ENCODE measurements at places on chromosomes 7 and 10. TPM values are rescaled to one million over a fixed set of nuclear protein-coding genes. Genes with fewer than 3 reads are reported as not detected.

Gene SLC26A5
- total RNA-seq: 0.34 TPM

Gene AOAH
- total RNA-seq: 1.2 TPM

Gene SEMA3E
- total RNA-seq: 0.38 TPM

DNA sequence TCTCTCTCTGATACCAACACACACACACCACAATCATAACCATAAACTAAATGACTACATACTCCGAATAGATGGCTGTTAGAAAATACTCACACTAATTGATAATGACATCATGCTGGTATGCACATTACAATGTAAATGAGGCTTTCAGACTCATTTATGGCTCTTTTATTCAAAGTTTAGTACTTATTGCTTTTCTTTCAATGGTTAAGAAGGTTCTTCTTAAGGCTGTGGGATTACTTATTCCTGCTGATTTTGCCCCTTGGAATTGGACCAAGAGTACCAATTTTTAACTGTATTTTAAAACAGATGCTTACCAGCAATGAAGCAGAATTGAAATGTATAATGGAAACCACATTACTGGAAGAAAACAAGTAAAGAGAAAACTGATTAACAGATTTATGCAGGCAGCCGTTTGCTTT is 20.6 kb upstream of the CABCOCO1 start:
- DNase-seq: no peak

DNA sequence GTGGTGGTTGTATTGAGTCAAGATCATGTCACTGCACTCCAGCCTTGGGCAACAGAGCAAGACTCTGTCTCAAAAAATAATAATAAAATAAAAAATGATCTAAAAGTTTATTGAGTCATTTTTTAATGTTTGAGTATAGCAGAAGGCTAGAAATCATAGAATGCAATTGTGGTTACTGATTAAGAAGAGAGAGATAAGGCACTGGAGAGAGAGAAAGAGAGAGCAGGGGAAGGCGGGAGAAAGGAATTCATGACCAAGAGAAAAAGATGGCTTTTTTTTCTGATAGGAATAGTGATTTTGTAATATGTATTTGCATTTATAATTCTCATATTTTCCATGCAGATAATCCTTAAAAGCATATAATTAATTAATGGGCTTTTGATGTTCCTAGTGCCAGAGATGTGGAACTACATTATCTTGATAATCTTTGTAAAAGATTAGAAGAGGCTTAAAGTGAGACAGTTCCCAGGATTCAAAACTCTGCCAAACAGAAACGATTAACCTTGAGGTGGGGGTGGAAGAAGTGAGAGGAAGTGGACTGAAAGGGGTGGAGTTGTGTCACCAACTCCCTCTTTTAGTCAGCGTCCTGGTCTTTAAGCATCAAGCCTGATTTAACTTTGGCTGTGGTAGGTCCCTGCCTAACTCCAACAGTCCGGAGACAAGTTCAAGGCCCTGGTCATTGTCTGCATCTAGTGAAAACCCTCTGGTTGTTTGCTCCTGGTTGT is 76.2 kb downstream of the CHN2 start:
- no peak for DNase-seq

- DNase-seq: no peak
Measured at GRCh38 chr10:119546009-119546408, 3.5 kb upstream of the RGS10 start.

- DNase-seq: no peak
Measured at GRCh38 chr10:120607016-120607709, 150.1 kb downstream of the PLPP4 start.

DNA sequence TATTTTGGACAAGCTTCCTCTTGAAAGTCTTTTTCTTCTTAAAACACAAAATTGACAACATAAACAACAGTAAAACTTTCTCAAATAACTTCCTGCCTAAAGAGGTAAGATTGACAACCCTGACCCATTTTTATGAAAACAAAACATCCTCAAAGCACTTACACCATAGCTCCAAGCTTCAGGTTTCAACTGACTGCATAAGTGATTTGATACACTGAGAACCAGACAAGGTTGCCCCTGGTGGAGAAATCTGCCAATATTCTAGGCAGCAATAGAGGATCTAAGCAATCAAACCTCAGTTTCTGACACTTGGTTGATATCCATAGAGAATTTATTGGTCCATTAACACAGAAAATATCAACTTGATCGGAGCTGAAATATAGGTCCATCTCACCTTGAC is 147.8 kb downstream of the ELAPOR2 start:
- DNase-seq: no peak
